ENCODE measurements at places on chromosomes 4 and X. TPM values are rescaled to one million over a fixed set of nuclear protein-coding genes. Genes with fewer than 3 reads are reported as not detected.

CLIC2 gene
- polyA plus RNA-seq = 0.34 TPM

PDK3 gene
- polyA plus RNA-seq = 32.6 TPM

SHOX gene
- polyA plus RNA-seq = not detected

SPANXC gene
- polyA plus RNA-seq = not detected

GRCh38 chr4:6626066-6626465, 14.4 kb upstream of the MRFAP1 start:
- no peaks in the 10 kb centered on the region for H3K27me3 ChIP-seq
- H3K4me1 ChIP-seq = no peaks in the 10 kb centered on the region
- H3K4me3 ChIP-seq = no peak overlapping the region
- H3K27ac ChIP-seq = no peak overlapping the region
- peaks cover 4% of the 10 kb centered on the region for H3K36me3 ChIP-seq

DNA sequence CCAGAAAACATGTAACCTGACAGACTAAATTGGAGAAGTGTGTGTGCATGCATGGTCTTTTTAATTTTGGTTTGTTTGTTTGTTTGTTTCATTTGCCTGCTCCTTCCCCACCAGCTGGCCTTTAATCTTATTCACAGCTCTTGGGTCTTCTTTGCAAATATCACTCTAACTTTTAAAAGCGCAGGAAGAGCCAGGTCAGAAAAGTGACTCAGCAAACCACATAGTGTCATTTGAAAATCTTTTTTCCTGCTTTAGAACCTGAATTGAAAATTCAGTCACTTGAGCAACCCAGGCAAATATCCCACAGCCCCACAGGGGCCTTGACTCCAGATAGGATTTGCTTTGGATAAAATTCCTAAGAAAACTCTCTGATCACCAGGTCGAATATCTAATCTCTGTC, 4.6 kb downstream of the TMEM255A start:
- H3K27ac ChIP-seq = no peak overlapping the region
- peaks cover 4% of the 10 kb centered on the region for H3K27me3 ChIP-seq
- H3K36me3 ChIP-seq = no peaks in the 10 kb centered on the region
- DNase-seq = peak; percentile 12

DNA sequence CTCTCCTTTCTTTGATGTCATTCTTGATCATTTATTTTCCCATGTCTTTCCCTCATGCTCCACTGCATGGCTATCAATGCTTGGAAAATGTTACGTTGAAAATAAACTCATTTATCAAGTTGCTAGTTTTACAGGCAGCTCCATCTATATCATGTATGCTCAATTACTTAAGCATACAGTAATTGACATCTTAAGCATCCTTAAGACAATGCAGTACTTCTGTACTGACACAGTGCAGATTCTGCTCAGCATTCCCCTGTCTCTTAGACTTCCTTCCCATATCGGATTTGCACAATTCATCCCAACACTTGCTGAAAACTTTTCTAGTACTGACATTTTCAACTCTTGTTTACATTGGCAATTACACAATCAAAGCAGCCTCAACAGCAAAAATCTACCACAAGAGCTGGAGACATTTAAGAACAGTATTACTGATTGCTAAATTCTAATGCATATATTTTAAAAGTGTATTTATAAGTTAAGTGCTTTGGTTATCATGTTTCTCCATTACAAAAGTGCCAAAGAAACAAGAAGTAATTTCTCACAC, 165.6 kb downstream of the ATP10D start:
- no peak overlapping the region for H3K27ac ChIP-seq
- H3K4me1 ChIP-seq = no peaks in the 10 kb centered on the region
- no peaks in the 10 kb centered on the region for H3K36me3 ChIP-seq
- no peak for DNase-seq
- H3K27me3 ChIP-seq = no peaks in the 10 kb centered on the region
- H3K4me3 ChIP-seq = no peak overlapping the region

DNA sequence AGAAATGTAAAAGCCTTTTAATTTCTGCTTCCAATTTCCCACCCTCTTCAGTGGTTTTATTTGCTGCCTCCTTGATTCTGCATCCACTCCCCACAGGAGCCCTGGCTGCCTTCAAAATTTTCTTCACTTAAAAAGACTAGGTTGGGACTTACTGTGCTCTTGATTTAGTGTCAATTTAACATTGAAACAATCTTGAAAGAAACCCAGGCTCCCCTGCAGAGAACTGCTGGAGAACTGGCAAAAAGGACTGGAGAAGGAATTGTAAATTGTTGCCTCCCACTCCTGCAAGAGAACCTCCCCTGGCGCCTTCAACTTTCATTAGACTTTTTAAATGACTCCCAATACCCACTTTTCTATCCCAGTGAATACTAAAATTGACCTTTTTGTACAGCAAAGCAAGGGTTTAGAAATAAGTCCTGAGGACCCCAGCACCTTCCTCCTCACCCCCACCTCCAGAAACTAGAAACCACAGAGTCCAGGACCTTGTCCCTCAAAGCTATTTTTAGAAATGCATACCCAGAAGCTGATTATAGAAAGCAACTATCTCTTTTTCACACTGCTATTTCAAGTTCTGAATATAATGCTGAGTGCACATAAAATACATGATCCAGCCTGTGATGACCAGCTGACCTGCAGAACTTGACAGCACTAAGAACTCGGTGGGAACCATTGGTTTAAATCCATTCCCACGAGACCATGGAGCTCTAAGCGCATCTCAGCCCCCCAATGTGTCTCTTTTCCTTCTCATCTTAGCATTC, 155.5 kb downstream of the INPP4B start:
- H3K27ac ChIP-seq = no peak overlapping the region
- no peaks in the 10 kb centered on the region for H3K4me1 ChIP-seq
- no peaks in the 10 kb centered on the region for H3K36me3 ChIP-seq
- no peak overlapping the region for H3K4me3 ChIP-seq

DNA sequence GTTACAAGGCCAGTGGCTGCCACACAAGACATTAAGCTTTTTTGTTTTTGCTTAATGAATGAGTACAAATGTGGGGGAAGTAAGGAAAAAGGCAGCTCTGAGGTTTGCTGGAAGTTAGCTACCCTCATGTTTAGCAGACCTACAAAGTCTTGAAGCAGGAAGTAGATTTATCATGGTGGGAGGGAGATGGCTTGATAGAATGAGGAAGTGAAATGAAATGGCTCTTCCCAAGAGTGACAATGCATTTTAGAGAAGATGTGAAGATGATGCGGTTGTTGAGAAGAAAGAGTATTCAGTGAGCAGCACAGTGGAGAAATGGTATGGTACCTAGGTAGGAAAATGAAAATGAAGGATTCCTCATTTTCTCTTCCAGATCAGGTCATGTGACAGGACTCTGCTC, 108.0 kb downstream of the SLIT2 start:
- DNase-seq = no peak
- no peaks in the 10 kb centered on the region for H3K4me1 ChIP-seq
- no peaks in the 10 kb centered on the region for H3K27me3 ChIP-seq
- H3K36me3 ChIP-seq = no peaks in the 10 kb centered on the region

GRCh38 chrX:118189628-118190027, 73.0 kb upstream of the KLHL13 start:
- no peak for DNase-seq
- H3K27me3 ChIP-seq = no peaks in the 10 kb centered on the region
- H3K36me3 ChIP-seq = no peaks in the 10 kb centered on the region
- H3K27ac ChIP-seq = no peak overlapping the region

GRCh38 chr4:160100316-160100715, 997.4 kb downstream of the RAPGEF2 start:
- no peaks in the 10 kb centered on the region for H3K27me3 ChIP-seq
- no peak overlapping the region for H3K4me3 ChIP-seq
- H3K4me1 ChIP-seq = no peaks in the 10 kb centered on the region

GRCh38 chr4:46994007-46994405, 625 bp upstream of the GABRA4 start:
- H3K27ac ChIP-seq = no peak overlapping the region
- no peaks in the 10 kb centered on the region for H3K36me3 ChIP-seq
- H3K4me3 ChIP-seq = peak overlapping the region; percentile 71
- H3K27me3 ChIP-seq = peaks cover 67% of the 10 kb centered on the region
- DNase-seq = no peak

DNA sequence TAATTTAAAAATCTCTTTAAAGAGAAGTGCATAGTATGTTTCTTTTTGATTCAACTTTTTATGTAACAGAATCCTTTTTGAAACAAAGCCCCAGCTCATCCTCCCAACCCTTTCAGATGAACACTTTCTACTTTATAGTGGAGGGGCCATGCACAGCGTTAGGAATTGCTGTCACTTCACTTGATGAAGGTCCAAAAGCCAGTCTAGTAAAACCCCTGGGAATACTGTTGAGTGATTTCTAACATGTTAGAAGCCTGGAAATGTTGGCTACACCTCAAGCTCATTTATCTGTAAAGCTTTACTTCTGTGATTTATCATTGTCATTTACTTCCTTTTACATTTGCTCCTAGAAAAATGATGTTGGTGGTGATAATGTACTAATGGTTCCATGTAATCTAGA, 1608.9 kb upstream of the TENM3 start:
- no peak for DNase-seq
- no peaks in the 10 kb centered on the region for H3K27me3 ChIP-seq
- H3K4me1 ChIP-seq = no peaks in the 10 kb centered on the region

DNA sequence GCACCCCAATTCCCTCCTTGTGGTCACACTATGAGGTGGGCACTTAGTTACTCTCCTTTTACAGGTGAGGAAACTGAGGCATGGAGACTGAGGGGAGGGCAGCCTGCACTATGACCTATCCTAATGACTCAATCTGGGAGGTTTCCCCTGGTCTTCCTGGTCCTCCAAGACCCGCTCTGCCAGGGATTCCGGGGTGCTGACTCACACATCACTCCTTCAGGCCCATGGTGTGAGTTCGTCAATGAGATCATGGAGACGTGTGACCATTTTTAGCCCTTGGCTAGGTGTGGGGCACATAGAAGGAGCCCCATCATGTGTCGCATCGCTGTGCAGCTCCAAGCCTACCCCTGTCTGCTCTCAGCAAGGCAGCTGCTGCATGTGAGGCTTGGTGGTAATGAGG, 32.4 kb upstream of the BCOR start:
- H3K4me1 ChIP-seq = peaks cover 2% of the 10 kb centered on the region
- DNase-seq = no peak
- H3K27ac ChIP-seq = no peak overlapping the region
- no peaks in the 10 kb centered on the region for H3K27me3 ChIP-seq
- no peaks in the 10 kb centered on the region for H3K36me3 ChIP-seq

DNA sequence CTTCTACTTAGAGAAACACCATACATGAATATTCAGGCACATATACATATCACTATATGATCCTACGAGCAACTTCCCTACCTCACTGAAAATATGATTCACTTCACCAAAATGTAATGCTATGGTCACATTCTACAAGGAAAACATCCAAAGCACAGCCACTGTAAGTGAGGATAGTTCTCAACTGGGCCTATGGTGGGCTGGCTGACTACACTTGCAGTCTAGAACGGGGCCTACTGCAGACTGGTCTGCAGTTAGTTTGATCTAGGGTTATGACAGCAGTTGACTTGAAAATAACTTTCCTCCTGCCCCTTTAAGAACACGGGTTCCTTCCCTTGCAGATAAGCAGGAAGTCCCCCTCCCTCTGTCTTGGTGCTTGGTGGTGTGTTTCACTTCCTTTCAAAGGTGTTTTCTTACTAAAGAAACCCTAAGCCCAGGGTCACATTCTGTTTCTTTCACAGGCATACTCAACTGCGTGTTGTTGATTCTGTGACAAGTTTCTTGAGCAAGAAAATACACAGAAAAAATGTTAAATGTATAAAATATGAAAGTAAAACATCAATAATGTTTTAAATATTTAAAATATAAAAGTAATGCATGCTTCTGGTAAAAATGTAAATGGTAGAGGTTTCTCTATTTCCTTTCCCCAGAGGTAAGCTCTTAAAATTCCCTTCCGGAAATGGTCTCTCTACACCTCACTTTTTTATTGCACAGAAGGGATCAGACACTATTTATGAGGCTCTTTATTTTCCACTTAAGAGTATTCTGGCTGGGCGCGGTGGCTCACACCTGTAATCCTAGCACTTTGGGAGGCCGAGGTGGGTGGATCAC, 18.0 kb upstream of the TMSB4X start:
- H3K27ac ChIP-seq = peak overlapping the region; percentile 95
- peaks cover 4% of the 10 kb centered on the region for H3K27me3 ChIP-seq
- peaks cover 85% of the 10 kb centered on the region for H3K4me1 ChIP-seq

DNA sequence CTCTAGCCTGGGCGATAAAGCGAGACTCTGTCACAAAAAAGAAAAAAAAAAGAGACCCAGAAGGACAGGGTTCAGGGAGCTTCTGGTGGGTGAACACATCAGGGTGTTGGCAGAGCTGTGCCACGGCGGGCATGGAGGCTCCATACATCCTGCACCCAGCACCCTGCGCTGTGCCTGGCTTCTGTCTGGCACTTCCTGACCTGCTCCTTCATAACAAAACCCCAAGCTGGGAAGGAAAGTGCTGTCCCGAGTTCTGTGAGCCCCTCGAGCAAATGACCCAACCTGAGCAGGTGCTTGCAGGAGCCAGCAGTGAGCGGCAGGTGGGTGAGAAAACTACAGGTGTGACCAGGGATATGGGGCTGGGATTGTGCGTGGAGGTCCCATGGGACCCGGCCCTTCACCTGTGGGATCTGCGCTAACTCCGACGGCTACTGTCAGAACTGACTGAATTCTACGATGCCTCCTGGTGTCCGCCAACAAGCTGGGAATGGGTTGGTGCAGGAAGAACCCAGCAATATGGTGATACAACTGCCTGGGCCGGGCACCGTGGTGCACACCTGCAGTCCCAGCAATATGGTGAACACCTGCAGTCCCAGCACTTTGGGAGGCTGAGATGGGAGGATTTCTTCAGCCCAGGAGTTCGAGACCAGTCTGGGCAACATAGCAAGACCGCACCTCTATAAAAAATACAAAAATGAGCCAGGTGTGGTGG, 18.9 kb downstream of the ASMTL start:
- H3K27me3 ChIP-seq = no peaks in the 10 kb centered on the region
- H3K36me3 ChIP-seq = peaks cover 32% of the 10 kb centered on the region
- H3K27ac ChIP-seq = no peak overlapping the region
- no peak for DNase-seq

DNA sequence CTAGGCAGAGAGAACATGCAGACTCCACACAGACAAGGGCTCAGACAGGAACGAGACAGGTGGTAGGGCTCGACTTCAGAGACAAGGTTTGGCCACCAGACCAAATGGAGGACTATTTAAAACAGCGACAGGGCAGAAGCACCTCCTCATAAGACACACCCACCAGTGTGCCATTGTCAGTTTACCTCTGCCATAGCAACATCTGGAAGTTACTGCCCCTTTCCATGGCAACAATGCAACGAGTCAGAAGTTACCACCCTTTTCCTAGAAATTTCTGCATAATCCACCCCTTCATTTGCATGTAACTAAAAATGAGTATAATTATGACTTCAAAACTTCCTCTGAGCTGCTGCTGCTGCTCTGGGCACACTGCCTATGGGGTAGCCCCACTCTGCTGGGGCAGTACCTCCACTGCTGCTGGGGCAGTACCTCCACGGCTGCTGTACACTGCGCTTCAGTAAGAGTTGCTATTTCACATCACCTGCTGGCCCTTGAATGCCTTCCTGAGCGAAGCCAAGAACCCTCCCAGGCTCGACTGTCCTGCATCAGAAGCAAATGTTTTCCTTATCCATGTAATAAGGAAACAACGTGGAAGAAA, 2222.3 kb upstream of the AGA start:
- H3K36me3 ChIP-seq = no peaks in the 10 kb centered on the region
- no peaks in the 10 kb centered on the region for H3K4me1 ChIP-seq

DNA sequence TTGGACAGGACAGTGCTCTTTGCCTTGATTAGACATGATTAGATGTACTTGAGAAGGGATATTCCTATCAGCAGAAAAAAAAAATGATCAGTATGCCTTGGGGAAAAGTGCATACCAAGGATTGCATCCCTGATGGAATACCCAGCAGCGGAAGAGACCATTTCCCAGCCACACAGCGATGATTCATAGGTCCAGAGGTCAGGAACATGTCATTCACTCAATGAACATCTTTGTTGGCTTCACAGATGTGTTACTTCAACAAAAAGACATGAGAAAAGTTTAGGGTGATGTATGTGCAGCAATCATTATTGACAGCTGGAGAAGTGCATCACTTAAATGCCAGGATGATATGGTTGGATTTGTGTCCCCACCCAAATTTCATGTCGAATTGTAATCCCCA, 293.5 kb downstream of the ZNF674 start:
- H3K36me3 ChIP-seq = no peaks in the 10 kb centered on the region
- H3K27ac ChIP-seq = no peak overlapping the region
- no peaks in the 10 kb centered on the region for H3K27me3 ChIP-seq
